Activated effector memory CD4-positive, alpha-beta T cell treated with Interleukin-2 at 50 U/mL for 16 hours (primary cell): ENCODE measurements at places on chromosomes 3 and 15.

DNA sequence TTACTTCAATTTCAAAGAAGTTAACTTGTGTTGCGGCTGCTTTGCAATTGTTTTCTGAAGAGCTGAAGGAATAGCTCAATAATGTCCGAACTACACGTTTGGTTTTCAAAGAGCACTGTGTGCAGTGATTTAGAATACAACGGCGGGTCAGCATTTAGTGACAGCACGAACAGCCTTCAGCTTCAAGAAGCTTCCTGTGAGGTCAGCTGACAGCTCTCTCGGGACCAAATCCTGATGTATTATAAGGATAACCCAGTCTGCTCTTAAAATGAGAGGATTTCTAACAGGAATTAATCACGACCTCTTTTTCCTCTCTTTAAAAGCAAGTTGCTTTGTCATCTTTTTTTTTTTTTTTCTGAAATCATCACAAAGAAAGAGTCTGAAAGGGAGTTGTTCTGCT is 97.9 kb upstream of the UNC13C start:
- DNase-seq = no peak

GRCh38 chr3:109548192-109548938 is 211.0 kb upstream of the DPPA4 start:
- DNase-seq = no peak

DNA sequence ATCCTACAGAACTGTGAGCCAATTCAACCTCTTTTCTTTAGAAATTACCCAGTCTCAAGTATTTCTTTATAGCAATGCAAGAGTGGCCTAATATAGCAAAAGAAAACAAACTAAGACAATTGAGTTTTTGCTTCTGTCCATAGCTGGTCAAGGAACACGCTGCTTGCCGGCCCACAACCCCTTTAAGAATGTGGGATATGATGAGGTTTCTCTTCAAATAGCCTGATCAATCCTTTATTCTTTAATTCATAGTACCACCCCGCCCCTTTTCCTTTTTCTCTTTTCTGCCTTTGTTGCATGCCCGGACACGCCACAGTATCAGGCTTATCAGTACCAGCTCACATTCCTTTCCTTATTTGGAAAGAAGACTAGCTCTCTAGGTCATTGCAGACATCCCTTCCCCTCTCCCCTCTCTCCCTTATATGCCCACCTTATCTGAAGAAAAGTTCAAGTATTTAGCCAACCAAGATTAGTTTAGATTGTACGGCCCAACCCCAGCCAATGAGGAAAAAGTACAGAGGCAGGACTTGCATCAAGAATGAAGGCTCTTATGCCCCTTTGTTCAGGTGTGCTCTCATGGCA is 404.5 kb downstream of the OCA2 start:
- no peak for DNase-seq

DNA sequence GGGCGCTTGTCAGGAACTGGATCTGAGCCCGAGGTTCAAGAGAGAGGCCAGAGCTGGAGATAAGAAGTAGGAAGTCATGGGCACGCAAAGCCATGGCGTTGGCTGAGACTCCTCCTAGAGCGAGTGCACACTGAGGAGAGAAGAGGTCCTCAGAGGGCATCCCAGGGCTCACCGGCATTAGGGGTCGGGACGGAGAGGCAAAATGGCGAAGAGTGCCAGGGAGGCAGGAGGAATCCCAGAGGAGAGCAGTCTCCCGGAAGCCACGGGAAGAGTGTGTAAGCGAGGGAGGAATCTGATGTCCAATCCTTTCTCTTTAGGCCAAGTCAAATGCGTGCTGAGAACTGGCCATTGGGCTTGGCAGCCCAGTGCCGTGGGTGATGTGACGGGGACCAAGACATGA is 24.0 kb downstream of the EFCC1 start:
- no peak for DNase-seq
